ENCODE measurements at places on chromosomes 4 and X.

- DNase-seq: no peak
These were observed 12.1 kb upstream of the RUFY3 start for GRCh38 chr4:70709611-70710205.

GRCh38 chr4:126627255-126627654 lies 1005.5 kb upstream of the INTU start:
- no peak for DNase-seq

DNA sequence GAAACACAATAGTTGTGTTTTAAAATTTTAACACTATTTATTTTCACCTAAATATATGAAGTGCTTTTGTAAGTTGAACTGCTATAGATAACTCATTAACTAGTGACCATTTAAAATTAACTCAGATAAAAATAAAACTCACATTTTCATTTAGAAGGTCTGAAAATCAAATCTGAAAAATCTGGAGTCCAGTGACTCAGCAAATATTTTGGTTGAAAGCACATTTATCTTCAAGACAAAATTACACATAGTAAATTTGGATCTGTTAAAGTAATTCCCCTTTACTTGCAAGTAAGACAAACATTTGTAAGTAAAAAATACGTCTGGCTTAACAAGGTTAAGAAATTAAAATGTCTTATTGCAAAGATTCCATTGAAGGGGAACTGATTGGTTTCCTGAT lies 589.1 kb downstream of the TRIML1 start:
- no peak for DNase-seq

GRCh38 chrX:96102997-96103396 lies 581.6 kb upstream of the DIAPH2 start:
- DNase-seq: no peak

DNA sequence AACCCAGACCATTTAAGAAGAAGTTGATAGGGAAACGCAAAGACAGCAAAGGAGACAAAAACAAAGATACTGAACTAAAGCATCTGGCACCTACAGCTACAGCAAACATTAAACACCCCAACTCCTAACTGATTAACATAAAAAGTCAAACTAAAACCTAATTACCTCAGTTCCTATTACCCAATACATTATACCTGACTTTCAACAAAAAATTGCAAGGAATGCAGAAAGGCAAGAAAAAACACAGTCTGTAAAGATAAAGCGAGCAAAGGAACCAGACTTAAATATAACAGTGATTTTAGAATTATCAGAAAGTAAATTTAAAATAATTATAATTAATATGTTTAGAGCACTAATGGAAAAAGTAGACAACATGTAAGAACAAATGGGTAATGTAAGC lies 9.4 kb upstream of the FMR1 start:
- no peak for DNase-seq

- DNase-seq: no peak
These were observed 88.3 kb downstream of the CLCN4 start for GRCh38 chrX:10244915-10245622.

DNA sequence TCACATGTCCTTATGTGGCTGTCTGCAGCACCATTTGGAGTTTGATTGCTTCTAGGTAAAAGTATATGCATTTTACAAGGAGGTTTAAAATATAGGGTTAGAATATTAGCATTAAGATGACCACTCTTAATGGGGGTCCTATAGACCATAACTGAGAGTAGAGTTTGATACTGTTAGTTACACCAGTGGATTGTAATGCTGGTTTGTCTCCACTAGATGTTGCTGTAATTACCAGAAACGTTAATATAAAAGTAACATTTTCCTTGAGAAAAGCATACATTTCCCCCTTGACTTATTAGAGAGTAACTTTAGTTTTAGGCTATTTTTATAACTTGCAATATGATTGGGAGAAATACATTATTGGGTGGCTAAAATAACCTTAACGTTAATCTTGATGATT lies 93.0 kb downstream of the ZXDA start:
- DNase-seq: no peak

GRCh38 chr4:163404580-163404979 lies 60.9 kb downstream of the NPY5R start:
- DNase-seq: no peak

Data from stimulated activated CD8-positive, alpha-beta memory T cell treated with anti-CD3 and anti-CD28 coated beads, Interleukin-15, amount 100 ng/mL, for 24 hours (primary cell).